ENCODE measurements at places on chromosomes 6 and 20.

GRCh38 chr6:74654296-74654695, 551.6 kb downstream of the COL12A1 start:
- no peak for DNase-seq

DNA sequence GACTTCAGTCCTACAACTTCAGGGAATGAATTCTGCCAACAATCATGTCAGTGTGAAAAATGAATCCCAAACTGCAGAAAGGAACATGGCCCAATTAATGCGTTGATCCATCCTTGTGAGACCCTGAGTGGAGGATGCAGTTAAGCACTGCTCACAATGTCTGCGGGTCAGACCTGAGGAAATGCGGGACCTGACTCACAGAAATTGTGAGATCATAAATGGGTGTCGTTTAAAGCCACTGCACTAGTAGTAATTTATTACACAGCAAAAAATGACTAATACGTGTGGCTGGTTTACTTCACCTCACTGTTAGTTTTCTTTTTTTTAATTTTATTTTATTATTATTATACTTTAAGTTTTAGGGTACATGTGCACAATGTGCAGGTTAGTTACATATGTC, 505.0 kb downstream of the PRKN start:
- DNase-seq: no peak

- DNase-seq: no peak
Observed at GRCh38 chr6:389622-390021, 1.9 kb upstream of the IRF4 start.

- no peak for DNase-seq
Observed at GRCh38 chr6:145731447-145731846, 3.9 kb downstream of the EPM2A start.

DNA sequence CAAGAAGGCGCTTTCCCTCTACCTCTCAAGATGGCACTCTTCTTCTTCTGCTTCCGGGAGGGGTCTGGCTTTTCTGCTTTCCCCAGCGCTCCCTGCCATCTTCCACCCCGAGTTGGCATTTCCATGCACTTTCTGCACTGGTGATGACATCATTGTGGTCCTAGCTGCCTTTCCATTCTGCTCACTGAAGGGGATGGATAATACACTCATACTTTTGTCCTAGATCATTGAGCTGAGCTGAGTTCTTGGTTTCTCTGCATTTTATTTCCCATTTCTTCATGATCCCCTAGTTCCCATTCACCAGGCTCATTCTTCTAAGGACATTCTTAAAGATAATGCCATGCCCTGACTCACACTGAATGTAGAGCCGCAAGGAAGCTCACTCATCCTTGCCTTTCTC, 96.7 kb downstream of the EDN1 start:
- DNase-seq: no peak

- DNase-seq: no peak
Observed at GRCh38 chr20:53994088-53994487, 76.3 kb downstream of the BCAS1 start.

DNA sequence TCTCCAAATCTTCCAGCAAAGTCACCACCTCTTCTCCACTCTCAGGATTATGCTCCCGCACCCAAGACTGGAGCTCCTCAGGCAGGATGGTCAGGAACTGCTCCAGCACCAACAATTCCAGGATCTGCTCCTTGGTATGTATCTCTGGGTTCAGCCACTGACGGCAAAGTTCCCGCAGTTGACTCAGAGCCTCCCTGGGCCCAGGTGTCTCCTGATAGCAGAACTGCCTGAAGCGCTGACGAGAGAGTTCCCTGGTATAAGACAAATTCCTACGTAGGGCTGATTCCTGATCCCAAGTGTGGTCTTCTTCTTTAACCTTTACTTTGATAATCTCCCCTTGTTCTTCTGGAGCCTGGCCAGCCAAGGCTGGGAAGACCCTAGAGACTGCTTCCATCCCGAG, 60.6 kb downstream of the GPX5 start:
- DNase-seq: no peak

GRCh38 chr6:49457771-49458170, 5.3 kb downstream of the MMUT start:
- no peak for DNase-seq

- DNase-seq: no peak
Observed at GRCh38 chr6:169194737-169195136, 58.9 kb downstream of the THBS2 start.

- no peak for DNase-seq
Observed at GRCh38 chr20:51758978-51759544, 9.1 kb downstream of the ATP9A start.

GRCh38 chr20:24507182-24507853, 37.9 kb downstream of the SYNDIG1 start:
- DNase-seq: no peak

DNA sequence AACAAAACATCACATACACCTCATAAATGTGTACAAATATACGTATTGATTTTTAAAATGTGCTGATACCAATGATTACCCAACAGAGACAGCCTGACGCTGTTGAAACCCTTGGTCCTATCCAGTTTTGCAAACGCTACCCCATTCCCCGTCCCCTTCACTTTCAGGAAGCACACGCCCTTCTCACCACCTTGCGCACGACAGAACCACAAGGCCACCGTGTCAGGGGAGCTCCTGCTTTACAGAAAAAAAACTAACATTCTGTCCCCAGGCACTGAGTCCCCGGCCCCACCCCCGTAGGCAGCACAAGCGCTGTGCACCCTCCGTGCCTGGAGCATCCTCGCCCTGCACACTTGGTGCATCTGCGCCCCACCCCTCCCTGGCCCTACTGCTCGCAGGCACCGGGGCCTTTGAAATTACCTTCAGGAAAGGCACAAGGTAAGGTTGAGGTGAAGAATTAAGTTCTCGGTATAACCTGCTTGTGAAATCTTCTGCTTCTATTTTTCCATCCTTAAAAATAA, 58.5 kb downstream of the TAF4 start:
- no peak for DNase-seq

DNA sequence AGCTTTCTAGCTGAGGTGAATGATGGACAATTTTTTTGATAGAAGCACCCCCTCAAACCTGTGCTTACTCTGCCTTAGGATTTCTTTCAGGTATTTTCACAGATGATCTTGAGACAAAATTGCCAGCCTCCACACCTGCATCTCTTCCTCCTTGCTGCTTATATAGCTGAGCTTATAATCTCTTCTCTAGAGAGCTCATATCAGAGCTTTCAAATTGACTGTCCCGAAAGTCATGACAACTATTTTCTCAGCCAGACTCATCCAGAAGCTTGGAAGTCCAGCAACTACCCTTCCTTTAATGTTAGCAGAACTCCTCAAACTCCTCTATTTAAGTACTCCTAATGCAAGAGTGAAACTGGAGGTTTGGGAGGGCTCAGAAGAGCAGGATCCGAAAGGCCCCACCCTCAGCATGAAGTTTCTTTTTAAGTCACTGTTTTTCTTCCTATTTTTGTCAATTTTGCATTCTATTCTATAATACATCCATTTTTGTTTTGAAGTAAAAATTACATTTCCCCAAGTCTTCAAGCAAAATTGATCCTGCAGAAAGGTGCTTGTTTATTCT, 12.7 kb downstream of the CGA start:
- DNase-seq: no peak

GRCh38 chr20:21182832-21183563, 57.1 kb downstream of the KIZ start:
- DNase-seq: no peak

DNA sequence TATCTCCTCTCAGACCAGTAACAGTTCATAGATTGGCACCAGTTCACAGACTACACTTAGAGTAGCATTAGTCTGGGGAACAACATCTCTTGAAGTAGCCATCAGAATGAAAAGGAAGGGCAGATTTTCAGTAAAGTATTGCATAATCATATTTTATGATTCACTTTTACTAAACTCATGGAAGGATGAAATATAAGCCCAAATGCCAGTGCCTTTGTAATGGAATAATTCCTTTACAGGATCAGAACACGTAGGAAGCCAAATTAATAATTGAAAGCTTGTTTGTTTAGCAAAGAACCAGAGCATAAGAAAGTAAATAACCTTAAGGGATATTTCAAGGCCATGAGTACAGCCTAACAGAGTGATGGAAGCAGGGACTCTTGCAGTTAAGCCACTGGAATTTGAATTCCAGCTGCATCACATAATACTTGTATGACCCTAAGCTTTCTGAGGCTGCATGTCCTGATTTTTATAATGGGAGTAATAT, 11.4 kb upstream of the LOC128125822 start:
- DNase-seq: no peak

DNA sequence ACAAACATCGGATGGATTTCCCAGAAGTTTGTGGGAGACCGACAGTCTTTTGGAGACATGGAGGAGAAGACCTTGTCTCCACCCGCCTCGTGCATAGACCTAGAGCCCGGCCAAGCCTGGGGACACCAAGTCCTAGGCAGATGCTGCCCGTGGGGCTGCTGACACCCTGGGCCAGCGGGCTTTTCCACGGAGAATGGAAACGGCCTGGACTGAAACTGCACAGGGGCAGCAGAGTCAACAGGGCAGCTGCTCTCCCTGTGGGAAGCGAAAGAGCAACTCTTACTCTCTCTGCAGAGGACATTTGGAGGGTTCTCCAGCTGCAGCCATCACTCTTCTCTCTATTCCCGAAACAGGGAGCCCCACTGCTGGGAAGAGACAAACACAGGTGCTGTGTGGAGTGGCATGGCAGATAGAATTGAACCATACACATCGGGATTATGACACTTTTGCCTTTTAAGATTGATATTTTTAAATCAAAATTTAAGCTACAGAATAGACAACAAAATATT, 401.2 kb downstream of the THBS2 start:
- DNase-seq: no peak

DNA sequence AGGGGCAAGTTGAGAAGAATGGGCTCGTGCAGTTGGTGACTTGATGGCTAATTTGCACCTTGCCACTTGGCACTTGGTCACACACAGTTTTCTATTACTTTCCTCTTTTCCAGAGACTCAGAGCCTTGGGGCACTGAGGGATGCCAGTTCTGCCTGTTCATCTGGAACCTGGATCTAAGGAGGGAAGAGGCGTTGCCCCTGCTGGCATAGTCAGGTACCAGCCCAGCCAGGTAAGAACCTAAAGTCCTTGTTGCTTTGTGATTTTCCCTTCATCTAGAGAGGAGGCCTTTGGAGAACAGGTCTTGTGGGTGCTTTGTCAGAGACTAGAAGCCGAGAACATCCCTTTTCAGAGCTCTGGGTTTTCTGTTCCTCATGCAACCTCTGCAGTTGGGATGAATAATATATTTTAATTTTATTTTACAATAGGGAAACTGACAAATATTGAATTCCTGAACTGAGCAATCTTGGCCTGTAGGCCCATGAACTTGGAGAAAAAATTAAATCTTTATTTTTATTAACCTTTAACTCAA, 11.4 kb downstream of the SYTL3 start:
- DNase-seq: no peak

DNA sequence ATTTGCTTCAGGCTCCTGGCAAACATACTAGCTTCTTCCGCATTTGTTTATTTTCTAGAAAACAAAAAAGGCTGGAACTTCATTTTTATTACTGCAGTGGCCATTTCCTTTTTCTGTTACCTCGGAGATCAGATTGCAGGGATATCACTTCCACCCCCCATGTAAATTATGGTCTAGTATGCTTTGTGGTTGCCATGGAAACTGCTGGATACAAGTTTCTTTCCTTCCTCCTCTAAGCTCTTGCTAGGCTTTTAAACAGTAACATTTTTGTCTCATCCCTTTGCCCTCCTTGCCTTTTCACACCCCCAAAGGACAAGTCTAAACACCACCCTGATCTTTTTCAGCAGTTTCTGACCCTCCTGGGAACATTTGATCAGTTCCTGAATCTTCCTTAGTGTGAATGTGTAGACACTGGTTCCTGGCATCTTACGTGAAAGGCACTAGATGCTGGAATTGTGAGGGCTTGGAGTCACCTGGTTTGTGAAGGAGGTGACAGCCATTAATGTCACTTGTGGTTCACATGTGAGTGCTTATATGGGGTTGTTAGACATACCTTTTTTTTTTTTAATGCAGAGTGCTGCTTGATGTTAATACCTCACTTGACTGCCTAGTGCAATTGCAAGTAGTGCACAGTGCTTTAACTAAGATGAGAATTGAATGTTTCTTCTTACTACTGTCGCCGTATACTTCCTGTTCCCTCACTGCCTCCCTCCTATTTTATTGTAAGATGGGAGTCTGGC, 181.6 kb downstream of the JARID2 start:
- DNase-seq: no peak

- no peak for DNase-seq
Observed at GRCh38 chr6:157569543-157569942, 188.6 kb downstream of the ZDHHC14 start.

DNA sequence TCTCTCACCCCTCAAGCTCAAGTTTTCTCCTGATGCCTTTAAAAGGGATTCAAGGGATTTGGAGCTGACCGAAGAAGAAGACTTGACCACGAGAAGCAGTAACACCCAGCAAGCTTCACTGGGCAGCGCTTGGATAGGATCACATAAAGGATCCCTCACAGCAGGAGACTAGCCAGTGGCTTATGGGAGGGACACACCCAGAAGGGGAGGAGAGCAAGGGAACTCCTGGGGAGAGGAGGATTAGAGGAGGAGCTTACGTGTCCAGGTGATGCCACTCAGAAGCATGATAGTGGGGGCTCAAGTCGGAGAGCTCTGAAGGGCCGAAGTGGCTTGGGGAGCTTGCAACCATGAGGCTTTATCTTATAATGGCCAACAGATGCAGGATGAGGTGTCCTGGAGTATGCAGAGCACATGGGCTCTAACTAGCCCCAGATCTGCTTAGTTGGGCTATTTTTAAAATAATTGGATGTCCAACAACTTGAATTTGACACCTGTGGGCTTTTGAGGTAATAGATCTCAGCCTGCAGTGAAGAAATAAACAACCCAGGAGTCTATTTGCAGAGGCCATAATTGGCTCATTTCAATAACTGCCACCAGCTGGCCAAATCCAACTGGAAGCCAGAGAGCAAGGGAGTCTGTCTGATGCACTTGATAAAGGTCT, 137.9 kb upstream of the EXOC2 start:
- DNase-seq: no peak

DNA sequence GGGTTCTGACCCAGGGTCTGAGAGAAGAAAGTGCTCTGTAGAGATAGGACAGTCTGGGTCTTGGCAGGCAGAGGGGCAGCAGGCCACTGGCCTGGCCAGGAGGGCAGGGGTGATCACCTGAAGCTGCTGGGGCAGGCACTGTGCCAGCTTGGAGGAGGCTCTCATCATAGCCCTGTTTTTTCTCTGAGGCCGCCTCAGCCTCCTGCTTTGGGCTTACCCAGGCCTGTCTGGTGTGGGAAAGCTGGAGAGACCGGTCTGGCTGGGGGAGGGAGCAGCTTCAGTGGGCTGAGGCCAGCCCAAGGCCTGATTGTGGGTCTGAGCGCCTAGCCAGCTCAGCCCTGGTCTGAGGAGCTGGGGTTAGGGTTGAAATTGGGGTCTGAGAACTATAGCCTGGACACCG, 3.9 kb downstream of the LPIN3 start:
- no peak for DNase-seq

- no peak for DNase-seq
Observed at GRCh38 chr6:35425284-35425683, 26.9 kb upstream of the FANCE start.

GRCh38 chr6:76057469-76057868, 15.0 kb downstream of the IMPG1 start:
- DNase-seq: no peak

DNA sequence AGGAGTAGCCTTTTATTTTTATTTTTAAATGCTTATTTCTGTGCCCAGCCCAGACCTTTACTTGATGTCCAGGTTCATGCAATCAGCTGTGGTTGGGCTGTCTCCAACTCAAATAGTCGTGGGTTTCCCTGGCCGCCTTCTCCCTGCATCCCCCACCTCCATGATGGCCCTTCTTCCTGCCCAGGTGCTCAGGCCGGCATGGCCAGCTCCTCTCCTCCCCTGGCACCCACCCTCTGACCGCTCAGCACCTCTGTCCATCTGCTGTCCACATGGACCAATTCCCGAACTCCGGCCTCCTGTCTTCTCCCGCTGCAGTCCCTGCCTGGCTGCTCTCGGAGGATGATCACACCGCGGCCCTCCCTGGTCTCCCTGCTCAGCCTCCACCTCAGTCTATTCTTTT, 81.2 kb upstream of the SULF2 start:
- DNase-seq: no peak
